Activated CD8-positive, alpha-beta memory T cell treated with anti-CD3 and anti-CD28 coated beads for 48 hours (primary cell): ENCODE measurements at places on chromosomes 7 and 10.

DNA sequence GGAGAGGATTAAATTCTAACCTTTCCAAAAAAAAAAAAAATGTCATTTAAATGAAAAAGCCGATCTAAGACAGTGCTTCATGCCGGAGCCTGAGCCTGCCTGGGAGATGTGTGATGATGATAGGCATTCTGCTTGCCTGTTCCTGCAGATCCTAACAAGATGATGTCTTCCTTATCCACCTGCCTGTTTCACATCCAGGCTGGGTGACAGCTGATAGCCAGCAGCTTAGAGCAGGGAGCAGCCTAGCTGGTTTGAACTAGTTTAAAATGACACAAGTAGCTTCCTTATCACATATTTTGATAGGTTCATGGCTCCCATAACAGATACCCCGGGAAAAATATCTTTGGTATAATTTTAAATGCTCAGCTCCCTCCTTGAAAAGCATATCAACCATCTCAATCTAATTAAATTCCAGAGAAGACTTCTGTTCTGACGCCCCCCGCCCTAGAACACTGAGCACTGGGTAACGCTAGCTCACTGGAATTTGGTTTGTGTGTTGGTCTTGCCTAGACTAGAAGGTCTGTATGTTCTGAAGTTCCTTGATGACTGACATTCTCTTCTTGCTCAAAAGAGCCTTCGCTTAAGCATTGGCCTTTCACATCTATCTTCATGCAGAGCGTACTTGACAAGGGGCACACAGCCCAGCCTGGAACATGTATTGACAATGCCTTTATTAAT is 96.9 kb upstream of the FGFR2 start:
- DNase-seq: no peak

- DNase-seq: no peak
Measured at GRCh38 chr10:44439239-44439957, 54.5 kb upstream of the CXCL12 start.

GRCh38 chr10:133279326-133280226 is 2.9 kb upstream of the ADAM8 start:
- no peak for DNase-seq

- DNase-seq: no peak
Measured at GRCh38 chr10:131871673-131872005, 29.2 kb upstream of the PPP2R2D start.
